ENCODE measurements at places on chromosomes 7 and 10.

DNA sequence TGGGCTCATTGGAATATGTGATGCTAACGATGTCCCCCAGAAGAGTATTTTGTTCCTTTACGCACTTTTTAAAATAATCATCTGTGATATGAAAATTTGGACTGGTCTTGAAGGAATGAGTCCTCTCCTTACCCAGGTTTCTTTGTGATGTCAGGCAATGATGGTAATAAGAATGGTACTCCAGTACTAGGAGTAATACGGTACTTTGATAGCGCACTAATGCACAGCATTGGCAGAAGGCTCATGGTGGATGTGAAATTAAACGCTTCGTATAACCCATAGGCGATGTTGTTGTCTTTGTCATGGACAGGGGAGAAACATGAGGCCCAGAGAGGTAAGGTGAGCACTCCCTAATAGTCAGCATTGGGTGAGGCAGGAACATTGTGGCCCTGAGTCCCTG lies 125.4 kb downstream of the DPP6 start:
- no peak for DNase-seq

DNA sequence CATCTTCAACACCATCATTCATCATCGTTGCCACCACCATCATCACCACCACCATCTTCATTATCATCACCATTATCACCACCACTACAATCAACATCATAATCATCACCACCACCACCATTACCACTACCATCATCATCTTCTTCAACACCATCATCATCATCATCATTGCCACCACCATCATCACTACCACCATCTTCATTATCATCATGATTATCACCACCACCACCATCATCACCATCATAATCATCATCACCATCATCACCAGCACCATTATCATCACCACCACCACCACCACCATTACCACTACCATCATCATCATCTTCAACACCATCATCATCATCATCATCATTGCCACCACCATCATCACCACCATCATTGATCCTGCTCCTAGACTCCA lies 112.7 kb downstream of the OAT start:
- DNase-seq, result no peak

DNA sequence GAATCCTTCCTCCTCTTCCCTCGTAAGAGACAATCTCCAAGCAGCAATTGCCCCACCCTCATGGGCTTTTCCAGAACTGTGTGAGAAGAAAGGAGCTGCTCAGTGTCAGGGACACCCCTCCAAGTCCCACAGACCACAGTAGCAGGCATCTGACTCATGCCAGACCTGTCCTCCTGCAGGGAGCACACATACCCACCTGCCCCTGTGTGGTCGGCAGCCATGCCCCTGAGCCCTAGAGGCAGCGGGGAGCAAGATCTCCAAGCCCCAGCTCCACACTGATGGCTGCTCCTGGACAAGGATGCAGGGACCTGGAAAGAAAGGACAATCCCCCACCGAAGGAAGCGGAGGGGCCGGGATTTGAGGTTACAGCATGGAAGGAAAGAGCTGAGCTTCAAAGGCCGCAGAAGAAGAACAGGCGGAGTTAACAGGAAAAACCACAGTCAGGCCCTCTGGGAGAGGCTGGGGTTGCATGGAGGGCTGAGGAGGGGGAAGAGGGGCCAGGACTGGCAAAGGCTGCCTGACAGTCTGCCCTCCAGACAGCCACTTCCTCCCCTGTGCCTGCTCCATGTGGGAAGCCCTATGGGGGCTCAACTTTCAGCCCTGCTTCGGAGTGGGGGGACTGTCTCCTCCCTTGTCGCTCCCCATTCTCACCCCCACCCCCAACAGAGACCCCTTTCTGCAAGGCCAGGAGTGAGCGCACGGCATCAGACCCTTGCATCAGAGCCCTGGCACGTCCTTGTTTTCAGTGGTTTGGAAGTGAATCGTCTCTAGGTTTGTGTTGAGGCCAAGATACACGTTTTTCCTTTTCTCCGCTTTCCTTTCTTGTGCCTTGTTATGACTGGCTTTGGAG lies 46.8 kb downstream of the ASB13 start:
- DNase-seq, result no peak

DNA sequence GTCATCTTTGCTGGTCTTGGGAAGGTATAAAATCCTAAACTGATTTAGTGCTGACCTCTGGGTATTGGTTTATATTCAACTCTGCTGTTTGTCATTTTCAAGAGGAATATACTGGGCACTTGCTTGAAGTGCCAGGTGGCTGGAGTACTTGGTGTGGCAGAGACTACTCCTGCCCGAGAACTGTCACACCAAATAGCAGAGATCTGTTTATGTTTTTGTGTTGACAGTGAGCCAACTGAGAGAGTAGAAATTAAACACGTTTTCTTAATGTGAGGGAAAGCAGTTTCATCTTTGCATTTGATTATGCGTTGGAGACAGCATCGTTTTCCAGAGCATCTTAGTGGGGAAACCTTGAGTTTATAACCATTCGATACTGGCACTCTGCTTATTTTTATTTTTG lies 174.4 kb downstream of the CDCA7L start:
- no peak for DNase-seq

DNA sequence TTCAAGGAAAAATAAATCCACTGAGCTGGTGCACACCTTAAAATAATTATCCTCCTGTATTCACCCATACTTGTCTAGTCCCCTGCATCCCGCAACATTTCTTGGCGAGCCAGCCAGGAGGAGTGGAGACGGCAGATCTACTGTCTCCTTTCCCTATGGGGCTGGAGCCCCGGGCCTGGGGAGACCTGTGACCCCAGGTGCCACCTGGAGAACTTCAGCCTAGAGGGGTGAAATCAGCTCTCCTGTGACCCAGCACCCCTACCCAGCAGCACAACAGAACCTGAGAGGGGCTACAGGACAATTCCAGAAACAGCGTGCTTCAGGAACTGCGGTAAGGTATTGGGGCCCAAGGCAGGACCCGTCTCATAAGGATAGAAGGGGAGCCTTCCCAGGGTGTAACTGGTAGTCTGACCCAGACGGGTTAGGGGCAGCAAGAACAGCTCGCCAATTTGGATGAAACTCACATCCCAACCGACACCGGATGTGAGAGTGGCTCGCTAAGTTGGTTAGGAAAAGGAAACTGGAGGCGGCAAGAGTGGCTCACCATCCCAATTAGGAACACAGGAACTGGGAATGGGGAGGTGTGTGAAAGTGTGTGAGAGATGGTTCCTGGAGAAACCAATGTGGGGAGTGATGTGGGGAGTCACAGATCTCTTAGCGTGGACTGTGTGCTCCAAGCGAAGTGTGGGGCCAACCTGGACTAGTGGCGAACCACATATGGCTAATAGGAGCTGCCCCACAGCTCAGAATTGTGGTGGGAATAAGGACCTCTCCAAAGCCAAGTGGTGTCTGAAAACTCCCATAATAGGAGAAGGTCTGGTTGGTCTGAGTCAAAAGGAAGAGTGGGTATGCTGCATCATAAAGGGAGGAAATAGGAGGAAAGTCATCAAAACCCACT lies 15.1 kb upstream of the DENND2A start:
- no peak for DNase-seq

- DNase-seq, result no peak
Measured at GRCh38 chr7:136070736-136071505, 93.8 kb upstream of the MTPN start.

DNA sequence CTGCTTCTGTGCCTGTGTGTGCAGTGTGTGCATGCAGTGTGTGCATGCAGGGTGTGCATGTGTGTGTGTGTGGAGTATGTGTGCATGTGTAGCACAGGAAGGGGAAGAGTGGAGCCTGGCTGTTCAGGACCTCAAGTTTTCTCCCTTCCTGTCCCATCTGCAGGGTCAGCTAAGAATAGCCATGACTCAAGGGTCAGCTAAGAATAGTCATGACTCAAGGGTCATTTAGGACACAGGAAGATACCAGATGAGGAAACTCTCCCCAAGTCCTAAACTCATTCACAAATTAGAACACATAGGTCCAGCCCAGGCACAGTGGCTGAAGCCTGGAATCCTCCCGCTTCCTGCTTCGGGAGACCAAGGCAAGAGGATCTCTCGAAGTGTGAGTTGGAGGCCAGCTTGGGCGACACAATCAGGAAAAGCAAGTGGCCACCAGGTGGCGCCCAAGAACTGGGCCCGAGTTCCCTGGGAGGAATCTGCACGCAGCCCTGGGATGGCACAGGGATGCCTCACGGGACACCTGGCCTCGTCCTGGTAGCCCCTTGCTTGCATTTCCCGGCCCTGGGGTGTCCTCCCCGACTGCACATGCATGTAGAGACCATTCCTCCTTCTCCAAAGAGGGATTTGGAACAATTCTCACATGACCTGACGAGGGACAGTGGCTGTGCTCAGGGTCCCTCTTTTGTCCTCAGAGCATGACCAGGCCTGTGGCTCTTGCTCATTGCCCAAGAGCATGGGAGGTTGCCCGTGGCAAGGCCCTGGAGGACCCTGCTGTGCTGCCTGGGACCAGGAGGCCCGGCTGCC lies 21.4 kb upstream of the VOPP1 start:
- DNase-seq, result no peak

GRCh38 chr10:92142512-92142911 lies 148.4 kb downstream of the CPEB3 start:
- DNase-seq, result no peak

- DNase-seq, result peak; percentile 76
Measured at GRCh38 chr10:44628921-44629320, 244.0 kb upstream of the CXCL12 start.

- no peak for DNase-seq
Measured at GRCh38 chr10:13483951-13484350, 44.9 kb downstream of the BEND7 start.

GRCh38 chr10:51010977-51011376 lies 63.3 kb upstream of the PRKG1 start:
- no peak for DNase-seq

GRCh38 chr10:87705339-87705738 lies 45.7 kb downstream of the PAPSS2 start:
- DNase-seq, result no peak

DNA sequence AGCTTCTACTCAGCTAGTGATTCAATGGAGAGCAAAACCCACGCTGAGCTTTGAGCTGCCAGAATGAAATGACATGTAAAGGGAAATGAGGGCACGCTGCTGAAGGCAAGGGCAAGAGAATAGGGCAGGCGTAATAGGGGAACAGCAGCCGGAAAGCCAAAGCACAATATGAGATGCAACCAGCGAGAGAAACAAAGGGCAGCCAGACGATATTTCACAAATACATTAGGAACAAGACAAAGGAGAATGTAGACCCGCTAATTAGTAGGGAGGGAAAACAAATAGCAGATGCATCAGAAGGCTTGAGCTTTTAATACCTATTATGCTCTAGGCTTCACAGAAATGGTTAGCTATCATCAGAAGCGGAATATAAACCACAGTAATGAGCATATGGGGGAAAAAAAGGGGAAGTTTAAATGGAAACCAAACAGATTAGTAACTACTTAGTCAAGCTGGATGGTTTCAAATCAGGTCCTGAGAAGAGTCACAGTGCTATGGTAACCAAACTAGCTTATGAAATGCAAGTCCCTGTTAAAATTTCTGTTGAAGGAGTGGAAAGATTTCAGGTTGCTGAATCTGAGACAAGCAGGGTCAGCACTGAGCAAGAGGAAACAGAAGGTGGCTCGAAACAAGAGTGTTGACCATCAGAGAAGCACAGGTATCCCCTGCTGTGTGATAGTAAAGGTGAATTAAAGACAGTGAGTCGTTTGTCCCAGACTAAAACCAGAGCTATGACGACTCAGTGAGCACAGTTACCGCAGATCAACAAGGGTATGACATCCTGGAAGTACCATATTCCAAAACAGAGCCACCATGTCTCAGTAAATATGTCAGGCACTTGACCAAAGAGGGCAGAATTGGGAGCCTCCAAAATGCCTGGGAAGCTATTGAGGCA lies 496.9 kb upstream of the CELF2 start:
- no peak for DNase-seq

DNA sequence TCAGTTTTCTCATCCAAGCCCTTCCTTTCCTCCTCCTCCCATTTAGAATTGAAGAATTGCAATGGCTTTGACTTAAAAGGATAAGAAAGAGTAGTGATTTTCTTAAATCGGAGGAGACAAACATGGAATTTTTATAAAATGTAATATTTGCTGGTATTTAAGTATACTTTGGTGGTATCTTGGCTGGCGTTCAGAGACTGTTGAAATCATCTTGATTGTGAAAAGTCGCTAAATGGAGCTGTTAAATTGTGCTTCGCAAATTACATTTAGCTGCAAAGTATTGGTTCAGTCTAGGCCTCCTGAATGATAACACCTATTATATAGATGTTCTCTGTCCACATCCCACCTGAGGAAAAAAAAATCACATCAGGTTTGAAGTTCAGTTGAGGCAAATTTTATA lies 81.8 kb downstream of the ARID5B start:
- DNase-seq, result no peak

GRCh38 chr10:7988989-7989388 lies 65.5 kb upstream of the GATA3 start:
- DNase-seq, result no peak

- no peak for DNase-seq
Measured at GRCh38 chr7:139893999-139894398, 64.9 kb downstream of the TBXAS1 start.

- DNase-seq, result no peak
Measured at GRCh38 chr10:71587941-71588573, 131.5 kb downstream of the C10orf105 start.

DNA sequence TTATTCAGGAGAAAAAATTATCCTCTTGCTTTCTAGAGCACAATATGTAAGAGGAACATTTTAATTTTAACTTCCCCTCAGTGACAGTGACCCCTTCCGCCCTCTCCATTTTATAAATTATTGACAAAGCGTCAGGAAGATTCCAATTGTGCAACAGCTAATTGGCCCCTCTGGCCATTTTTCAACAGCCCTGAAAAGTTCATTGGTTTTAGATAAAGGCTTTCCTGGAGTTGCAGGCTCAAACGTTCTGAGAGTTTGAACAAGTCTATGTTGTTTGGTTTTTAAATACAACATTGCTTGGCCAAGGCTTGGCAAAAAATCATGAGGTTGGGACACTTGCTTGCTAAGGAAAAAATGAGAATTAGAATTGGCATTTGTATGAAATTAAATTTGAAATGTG lies 422.2 kb upstream of the ANKRD30A start:
- no peak for DNase-seq

DNA sequence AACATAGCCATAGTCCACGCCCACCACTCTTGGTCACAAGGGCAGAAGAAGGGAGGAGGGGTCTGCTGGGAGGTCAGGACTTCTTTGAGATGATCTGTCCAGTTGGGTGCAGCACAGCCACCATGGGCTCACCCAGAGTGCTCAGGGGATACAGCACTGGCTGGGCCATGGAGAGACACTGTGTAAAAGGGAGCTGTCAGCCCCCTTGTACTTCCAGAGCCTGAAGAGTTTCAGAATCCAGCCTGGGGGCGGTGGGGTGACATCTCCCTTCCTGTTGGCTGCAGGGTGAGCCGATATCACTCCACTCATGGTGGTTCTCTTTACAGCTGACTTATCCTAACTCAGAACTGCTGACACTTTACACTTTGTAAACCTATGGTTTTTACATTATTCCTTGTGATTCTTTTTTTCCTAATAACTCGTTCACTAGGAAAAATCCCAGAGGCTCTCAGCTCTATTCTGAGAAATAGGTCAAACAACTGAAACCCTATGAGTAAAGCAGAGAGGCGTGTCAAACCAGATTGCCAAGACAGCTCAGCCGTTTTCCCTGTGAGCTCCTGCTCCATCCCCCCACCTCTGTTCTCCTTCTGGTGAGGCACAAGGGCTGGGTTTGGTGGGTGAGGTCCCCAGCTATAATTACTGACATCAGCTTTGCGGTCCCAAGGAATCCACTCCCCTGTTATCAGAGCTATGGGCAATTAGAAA lies 3.2 kb upstream of the MRPS24 start:
- peak; percentile 83 for DNase-seq

GRCh38 chr10:124403548-124403947 lies 15.2 kb downstream of the OAT start:
- peak; percentile 45 for DNase-seq

GRCh38 chr10:43926371-43926770 lies 277.7 kb upstream of the ZNF32 start:
- DNase-seq, result no peak
